Stimulated activated memory B cell treated with anti-CD40 and anti-IgM and Interleukin-4, amounts not matched to agents 10 μg/mL and 1 μg/mL and 100 μg/mL, for 72 hours (primary cell): ENCODE measurements at places on chromosomes 1 and 21.

GRCh38 chr1:227869851-227870305 is 54.4 kb downstream of the PRSS38 start:
- peak; percentile 31 for ATAC-seq

- no peak for ATAC-seq
Measured at GRCh38 chr1:244207042-244207934, 156.2 kb downstream of the ZBTB18 start.

- ATAC-seq: no peak
Measured at GRCh38 chr21:42798106-42798505, 81.2 kb downstream of the WDR4 start.

DNA sequence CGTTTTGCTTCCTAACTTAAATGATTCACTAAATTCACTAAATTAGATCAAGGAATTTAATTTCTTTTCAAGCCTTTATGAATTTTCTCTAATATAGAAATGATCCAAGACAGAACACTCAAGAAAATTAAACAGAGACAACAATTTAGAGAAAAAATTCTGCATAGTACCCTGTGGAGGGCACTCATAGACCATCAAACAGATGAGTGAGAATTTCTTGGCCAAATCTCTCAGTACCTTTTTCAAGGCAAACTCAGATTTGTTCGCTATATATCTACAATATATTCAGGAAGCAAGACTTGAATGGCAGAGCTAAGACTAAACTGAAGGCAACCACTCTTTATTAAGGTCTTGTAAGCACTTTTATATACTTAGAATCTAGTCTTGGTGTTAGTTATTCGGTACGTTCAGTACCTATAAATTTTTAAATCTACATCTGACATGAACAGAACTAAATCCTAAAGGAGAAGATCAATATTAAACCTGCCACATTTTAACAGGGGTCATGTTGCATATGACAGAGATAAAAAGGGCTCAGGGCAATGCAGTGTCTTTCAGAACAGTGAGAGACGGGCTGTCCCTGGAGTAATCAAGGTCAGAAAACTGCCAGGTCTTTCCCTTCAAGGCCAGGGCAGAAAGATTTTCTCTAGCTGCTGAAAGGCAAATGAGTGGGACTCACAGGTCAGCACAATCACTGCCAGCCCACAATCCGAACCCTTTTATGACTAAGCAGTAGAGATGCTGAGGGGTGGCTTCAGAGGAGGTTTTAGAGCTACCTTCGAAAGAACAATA is 118.8 kb upstream of the TMPRSS15 start:
- ATAC-seq: no peak

GRCh38 chr21:44927587-44928461 is 7.1 kb upstream of the ITGB2 start:
- peak; percentile 71 for ATAC-seq

GRCh38 chr21:14762734-14763694 is 216.9 kb upstream of the SAMSN1 start:
- ATAC-seq: peak; percentile 96

- no peak for ATAC-seq
Measured at GRCh38 chr1:1196431-1197187, 9.8 kb downstream of the TNFRSF18 start.

- peak; percentile 70 for ATAC-seq
Measured at GRCh38 chr21:31354604-31355443, 10.8 kb upstream of the TIAM1 start.

DNA sequence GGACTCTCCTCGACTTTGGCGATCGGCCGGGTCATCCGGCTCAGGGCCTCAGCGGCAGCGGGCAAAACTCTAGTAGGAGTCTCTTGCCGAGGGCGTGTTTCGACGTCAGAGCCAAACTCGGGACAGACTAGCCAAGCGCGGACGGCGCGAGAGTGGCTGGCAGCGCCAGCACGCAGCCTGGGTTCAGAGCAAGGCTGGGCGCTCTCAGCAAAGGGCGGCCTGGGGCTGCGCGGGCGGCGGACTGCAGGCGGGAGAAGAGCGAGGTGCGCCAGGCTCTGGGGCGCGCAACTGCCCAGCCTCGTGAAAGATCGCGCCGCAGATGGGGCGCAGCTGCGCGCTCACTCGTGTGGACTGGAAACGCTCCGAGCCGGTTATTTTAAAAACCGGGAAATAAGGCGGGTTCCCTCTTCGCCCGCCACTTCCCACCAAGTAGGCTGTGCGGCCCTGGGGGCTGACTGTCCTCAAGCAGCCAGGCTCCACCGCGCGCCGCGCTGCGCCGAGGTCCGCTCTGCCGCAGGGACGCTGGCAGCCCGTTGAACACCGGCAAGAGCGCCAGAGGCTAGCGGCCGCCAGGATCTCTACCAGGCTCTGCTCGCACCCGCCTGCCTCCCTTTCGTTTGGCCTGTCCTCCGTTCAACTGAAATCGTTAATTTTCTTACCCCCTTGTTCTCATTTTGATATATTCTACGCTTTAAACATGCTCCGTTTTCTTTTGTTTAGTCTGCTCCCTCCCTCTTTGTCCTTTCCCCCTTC is 2.4 kb downstream of the ALX3 start:
- ATAC-seq: no peak

DNA sequence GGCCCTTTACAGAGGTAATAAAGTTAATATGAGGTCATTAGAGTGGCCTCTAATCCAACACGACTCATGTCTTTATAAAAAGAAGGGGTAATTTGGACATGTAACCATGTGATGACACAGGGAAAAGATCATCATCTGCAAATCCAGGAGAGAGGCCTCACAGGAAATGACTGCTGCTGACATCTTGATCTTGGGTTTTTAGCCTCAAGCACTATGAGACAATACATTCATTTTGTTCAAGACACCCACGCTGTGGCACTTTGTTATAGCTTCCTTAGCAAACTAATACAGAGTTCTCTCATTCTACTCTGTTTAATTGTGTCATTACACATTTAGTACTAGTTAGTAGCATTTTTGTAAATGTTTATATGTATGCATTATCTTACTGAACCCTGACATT is 64.0 kb upstream of the RUNX1 start:
- no peak for ATAC-seq

DNA sequence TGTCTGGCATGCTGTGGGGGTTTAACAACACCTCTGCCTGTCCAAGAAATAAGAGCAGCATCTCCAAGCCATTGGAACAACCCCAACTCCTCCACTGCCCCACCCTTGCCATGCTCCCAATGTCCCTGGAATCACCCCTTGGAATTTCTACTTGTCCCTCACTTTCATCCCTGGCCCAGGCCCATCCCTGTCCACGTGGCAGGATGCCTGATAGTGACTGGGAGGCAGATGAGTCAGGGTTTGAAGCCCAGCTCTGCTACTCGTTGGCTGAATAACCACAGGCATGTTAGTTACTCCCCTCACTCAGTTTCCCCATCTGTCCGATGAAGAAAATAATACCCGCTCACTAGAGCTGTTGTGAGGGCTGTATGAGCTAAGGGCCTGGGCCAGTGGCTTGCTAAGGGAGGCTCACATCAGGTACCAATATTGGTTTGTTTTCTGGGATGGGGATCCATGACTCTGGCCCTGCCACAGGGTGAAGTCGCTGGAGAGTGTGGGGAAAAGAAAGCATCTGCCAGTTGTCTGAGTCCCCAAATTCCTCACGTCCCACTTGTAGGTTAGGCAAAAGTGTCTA is 99.4 kb upstream of the TLR5 start:
- ATAC-seq: no peak

GRCh38 chr1:77498918-77499317 is 183.5 kb downstream of the ZZZ3 start:
- ATAC-seq: no peak

DNA sequence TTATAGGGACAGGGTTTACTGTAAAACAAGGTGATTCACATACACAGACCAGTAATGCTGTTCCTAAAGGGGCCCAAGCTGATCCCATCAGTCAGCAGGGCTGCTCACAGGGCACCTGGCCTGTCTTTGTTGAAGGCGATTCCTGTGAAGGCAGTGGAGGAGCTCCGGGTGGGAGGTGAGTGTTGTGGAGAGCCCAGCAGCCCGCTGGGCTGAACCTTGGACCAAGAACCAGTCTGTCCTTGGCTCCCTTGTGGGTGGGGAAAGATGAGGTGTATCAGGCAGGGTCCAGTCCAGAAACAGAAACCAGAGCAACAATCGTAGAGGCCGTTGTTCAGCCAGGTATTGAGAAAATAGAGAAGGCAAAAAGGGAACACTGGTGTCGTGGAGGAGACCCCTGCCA is 12.5 kb downstream of the PDXK start:
- no peak for ATAC-seq

- ATAC-seq: no peak
Measured at GRCh38 chr1:58886611-58887010, 102.8 kb upstream of the JUN start.

GRCh38 chr1:39354572-39354971 is 136.9 kb upstream of the BMP8A start:
- ATAC-seq: no peak

DNA sequence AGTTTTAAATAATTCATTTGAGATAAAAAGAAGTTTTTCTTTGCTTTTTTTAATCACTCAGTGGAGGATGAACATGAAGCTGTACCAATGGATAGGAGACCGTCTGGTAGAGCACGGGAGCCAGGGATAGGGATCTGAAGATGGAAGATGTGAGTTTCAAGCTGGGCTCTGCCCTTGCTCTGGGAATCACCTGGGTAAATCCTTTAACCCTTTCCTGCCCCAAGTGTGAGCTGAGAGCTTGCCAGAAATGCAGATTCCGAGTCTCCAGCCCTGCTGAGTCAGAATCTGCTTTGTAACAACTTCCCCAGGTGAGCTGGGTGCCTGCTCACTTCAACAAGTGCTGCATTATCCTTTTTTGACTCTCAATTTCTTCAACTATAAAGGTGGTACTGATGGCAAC is 44.1 kb downstream of the ERG start:
- ATAC-seq: no peak

GRCh38 chr1:35062518-35063196 is 16.5 kb upstream of the ZMYM1 start:
- no peak for ATAC-seq

DNA sequence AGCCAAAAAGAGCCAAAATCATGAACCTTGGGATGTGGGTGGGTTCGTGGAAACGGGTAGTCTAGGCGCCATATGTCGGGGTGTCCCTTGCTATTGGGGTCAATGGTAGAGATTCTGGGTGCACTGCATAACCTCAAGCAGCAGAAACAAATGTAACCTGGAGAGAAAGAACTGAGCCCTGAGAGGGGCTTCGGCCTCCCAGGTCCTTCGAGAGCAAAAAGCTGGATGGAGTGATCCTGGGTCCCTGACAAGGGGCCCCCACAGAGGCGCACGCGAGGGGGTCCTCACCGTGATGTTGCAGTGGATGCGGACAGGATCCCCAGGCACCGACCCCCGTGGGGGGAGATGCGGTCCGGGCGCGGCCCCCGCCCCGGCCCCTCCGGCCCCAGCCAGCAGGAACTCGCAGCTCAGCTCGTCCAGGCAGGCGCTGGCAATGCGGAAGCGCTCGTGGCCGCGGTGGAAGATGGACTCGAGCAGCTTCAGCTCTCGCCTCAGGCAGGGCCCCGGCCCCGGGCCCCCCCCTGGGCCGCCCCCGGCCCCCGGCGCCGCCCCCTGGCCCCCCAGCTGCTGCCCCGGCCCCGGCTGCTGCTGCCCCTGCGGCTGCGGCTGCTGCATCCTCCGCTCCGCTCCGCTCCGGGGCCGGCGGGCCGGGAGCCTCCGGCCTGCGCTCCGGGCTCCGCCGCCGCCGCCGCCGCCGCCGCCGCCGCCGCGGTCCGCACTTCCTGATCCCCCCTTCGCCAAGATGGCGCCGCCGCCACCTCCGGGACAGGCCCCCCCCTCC is at the start of gene UBE2Q1:
Gene UBE2Q1, minus strand, starts transcription at position 724 of the 781 bp plus-strand sequence. Its CDS starts 109 bp downstream, at position 615.
- peak; percentile 29 for ATAC-seq

GRCh38 chr1:84506729-84507453 is 510 bp upstream of the GNG5 start:
- no peak for ATAC-seq

DNA sequence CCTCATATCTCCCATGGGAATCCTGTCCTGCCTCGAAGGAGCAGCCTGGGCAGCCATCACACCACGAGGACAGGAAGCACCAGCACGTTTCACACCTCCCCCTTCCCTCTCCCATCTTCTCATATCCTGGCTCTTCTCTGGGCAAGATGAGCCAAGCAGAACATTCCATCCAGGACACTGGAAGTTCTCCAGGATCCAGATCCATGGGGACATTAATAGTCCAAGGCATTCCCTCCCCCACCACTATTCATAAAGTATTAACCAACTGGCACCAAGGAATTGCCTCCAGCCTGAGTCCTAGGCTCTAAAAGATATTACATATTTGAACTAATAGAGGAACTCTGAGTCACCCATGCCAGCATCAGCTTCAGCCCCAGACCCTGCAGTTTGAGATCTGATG is 8.7 kb downstream of the SLAMF8 start:
- ATAC-seq: no peak

DNA sequence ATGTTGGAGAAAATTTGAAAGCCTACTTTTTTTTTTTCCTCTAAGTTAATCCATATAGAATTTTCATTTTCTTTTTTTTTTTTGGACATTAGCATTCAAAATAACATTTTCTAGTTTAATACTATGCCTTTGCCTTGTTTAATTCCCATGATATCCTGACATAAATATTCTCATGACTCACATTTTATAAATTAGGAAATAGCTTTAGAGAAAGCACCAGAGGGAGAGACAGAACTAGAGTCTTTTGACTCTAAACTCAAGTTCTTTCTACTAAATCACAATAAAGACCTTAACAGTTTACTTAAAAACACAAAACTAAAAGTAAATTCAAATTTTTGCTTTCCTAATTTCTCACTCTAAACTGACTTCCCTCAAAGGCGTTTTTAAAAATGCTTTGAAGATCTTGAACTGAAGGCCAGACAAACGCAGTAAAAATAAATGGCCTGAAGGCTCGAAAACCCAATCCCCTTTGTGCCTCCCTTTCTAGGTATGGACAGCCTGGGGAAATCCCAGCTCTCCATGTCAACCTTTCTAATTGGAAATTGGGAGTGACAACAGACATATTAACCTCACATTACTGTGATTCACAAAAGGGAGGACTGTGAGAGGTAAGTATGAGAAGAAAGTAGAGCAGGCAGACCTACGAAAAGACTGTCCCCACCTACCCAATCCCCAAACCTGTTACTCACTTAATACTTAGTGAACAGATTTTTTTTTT is 104.6 kb downstream of the ENAH start:
- no peak for ATAC-seq

DNA sequence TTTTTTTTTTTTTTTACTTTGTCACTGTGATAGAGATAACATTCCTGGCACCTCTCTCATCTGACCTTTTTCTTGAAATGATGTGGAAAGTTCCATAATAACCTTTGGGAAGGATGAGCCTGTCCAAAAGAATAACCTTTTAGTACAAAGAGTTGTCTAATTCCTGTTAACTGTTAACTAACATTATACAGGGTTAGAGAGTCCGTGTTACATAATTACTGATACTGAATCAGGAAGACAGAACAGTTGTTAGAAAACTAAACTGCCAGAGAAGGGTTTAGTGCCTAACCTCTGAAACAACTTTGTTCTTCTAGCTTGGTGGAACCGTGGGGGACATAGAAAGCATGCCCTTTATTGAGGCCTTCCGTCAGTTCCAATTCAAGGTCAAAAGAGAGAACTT is 8.8 kb downstream of the CTPS1 start:
- ATAC-seq: no peak

DNA sequence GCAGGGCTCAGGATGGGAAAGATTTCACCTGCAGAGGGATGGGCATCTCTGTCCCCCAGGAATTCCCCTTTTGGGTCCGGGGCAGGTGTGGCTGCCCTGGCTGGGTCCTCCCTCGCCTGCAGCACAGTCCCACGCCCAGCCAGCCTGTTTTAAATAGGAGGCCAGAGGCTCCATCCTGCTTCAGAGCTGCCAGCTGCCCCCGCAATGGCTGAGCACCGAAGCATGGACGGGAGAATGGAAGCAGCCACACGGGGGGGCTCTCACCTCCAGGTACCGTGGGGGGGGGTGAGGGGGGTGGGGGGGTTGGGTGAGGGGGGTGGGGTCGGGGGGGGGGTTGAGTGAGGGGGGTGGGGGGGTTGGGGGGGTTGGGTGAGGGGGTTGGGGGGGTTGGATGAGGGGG is 3.6 kb downstream of the SCNN1D start:
- ATAC-seq: no peak
